ENCODE measurements at places on chromosomes 2 and 18.

- no peak for DNase-seq
These were observed 383.6 kb downstream of the DCC start for GRCh38 chr18:52723550-52723970.

DNA sequence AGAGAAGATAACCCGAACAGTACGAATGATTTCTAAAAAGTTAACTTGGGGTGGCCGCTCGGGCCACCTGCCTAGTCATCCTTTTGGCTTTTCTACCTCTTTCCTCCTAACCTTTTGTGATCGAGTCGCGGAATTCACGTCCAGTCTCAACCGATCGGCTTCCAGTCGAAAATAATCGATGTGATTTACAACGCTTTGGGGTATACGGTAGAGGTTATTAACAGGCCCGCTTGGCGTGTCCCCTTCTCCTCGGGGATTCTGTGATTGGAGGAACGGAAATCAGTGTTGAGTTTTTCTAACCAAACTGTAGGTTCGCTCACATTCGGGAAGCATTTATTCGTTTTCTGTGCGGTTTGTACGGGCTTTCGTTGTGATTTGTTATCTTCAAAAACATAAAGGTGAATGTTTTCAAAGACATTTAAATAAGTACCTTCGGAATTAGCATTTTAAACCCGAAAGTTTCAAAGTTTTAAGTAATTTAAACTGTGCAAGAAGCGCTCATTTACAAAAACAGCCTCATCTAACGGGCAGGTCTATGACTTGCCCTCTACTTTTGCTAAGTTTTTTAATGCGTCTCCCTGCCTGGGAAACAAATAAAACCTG is 588 bp upstream of the FOXI3 start:
- DNase-seq, result peak; percentile 13

DNA sequence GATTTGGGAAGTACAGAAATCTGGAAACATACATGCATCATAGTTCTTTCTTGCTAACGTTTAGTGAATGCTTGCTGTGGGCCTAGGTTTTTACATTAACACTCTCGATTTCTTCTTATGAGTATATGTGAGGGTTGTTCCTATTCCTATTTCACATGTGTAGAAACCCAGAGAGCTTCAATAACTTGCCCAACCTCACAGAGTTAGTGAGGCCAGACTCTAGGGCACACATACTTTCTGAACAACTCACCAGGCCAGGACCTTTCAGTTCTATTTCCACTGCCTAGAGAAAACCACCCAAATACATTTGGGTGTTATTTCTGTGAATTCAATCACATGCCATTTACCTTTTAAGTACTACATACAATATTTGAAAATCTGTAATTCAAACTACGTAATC is 8.2 kb upstream of the KCTD1 start:
- DNase-seq, result peak; percentile 50

DNA sequence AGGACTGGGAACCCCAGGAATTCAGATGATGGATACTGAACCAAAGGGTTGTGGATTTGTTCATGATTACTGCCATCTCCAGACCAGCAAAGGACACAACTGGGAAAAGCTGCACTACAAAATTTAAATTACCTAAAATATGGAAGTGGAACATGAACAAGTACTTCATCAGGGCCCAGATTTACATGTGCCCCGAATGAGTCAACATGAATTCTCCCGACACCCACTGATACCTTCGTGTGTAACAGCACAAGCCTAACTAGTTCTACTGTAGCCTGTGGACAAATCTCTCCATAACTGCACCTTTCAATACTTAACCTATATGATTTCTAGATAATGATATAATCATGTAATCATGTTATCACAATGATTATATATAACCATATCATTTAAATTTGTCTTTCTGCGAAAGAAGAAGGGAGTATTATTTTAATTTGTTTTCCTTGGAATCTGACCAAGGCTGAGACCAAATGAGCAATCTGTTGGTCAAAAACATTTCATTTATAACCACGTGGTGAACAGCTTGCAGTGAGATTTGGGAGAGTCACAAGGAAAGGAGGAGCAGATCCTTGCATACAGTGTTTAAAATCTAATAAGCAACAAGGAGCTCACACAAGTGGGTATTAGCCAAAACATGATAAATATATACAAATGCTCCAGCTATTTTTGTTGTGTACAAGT is 70.5 kb downstream of the CACNB4 start:
- no peak for DNase-seq

DNA sequence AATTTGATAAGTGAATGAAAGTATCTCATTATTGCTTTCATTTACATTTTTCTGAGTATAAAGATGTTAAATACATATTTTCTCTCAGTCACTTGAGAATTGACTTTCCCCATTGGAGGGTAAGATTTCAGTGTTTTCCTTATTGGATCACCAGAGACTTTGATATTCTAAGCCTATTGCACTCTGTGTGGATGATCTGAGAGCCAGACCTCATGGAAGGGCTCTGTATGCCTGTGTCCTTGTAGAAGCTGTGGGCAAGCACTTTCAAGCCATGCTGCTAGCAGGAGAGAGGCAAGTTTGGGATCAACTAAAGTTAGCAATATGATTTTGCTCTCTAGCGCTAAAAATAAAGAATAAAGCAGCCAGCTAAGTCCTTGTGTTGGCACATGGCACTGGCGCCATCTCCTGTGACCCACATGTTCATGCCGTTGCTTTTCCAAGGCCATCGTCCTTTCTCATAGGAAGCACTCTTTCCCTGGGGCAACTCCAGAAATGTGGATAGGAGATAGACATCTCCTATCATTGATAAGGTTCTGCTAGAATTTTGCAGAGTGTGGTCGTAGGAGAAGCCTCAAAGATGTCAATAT is 72.6 kb downstream of the AOX1 start:
- DNase-seq, result peak; percentile 37

DNA sequence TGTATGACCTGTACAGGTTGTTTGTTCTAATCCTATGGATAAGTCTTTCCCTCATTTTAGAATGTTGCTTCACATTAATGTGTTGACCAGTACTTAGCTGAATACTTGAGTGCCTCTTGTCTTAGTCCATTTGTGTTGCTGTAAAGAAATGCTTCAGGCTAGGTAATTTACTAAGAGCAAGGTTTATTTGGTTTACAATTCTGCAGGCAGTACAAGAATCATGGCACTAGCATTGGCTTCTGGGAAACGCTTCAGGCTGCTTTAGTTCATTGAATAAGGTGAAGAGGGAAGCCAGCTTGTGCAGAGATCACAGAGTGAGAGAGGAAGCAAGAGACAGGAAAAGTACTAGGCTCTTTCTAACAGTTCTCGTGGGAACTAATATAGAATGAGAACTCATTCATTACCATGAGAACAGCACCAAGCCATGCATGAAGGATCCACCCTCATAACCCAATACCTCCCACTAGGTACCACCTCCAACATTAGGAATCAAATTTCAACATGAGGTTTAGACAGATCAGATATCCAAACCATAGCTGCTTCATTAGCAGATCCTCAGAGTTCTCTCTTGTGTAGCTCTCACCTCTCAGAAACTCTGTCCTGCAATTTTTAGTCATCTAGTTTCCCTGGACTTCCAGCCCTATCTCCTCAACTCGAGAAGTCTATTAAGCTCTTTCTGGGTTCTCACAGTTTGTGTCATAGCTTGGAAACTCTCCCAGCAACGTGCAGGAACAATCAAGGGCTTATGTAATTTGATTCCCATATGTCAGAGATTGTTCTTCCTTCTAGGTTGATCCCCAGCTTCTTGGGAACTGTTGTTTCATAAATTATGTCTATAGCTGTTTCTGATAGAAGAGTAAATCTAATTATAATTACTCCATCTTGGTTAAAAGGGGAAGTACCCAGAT is 2082.3 kb upstream of the CELF4 start:
- peak; percentile 86 for DNase-seq

GRCh38 chr2:143144813-143145455 is 15.7 kb downstream of the ARHGAP15 start:
- no peak for DNase-seq

DNA sequence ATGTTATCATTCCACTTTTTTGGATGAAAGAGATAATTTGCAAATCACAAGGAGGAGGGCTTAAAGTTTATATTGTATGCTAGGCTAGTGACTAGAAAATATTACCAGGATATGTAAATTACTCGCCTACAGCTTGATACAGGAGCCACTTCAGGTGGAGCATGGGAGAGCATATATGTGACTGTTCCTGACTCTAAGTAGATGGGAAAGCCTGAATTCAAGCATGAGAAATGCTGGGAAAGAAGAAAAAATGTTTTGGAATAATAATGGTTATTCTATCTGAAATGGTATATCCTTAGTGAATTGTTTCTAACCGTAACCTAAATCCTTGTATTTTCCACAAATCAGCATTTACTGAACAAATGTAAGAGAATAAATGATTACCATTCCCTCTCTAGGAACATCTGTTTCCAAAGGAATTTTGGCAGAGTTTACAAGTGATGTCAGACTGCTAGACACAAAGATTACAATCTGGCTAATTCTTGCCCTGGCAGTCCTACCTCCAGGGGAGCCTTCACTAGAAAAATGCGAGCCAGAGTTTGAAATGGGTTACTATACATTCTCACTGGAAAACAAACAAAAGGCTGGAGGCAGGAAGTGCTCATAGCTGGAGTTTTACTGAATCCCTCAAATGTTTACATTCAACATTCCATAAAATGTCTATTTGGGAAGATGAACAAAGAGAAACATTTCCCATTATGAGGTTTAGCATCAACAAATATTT is 129.4 kb upstream of the MAPRE2 start:
- DNase-seq, result peak; percentile 89
